Calu3 (cell line): ENCODE measurements at places on chromosomes 12 and 14.
A peak's percentile ranks its signal among the peaks of the same experiment; 100 is the strongest.

DNA sequence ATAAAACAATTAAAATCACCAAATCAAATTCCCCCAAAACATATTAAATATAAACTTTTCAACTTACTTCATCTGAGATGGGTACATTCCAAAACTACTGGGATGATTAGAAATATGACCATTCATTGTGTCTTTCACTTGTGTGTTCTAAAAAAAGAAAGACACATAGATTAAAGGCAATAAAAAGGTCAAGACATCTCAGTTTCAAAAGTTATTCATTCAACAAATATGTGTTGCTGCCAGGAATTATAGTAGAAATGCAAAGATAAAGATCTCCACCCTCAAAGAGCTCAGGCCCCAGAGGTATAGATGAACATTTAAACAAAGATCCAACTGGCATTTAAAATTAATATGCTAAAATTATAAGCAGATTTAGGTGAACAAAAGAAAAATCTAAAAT lies 106.4 kb downstream of the EPS8 start:
- no peak for DNase-seq

- DNase-seq: no peak
Measured at GRCh38 chr14:102320671-102321455, 1.3 kb downstream of the ZNF839 start.

- no peak for DNase-seq
Measured at GRCh38 chr12:89977405-89978085, 268.9 kb upstream of the ATP2B1 start.

DNA sequence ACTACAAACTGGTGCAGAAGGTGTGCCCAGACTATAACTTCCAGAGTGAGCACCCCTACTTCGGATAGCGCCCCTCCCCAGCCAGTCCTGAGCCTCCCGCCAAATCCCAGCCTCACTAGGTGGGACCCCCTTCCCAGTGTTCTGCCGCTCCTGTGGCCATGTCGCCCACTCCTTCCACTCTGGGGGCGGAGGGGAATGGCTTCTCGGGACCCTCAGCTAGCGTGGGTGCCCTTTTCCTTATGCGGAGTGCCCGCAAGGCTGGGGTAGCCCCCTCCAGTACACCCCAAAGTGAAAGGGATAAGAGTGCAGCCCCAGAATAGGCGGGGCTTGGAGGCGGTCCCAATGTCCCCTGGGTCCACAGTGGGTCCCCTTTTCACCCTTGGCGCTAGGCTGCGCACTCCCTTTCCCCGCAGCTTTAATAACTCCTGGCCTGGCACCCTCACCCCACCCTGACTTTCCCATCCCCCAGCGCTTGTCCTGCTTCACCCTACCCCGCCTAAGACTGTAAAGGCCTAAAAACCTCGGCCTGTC lies 3.8 kb upstream of the SHMT2 start:
- DNase-seq: no peak

DNA sequence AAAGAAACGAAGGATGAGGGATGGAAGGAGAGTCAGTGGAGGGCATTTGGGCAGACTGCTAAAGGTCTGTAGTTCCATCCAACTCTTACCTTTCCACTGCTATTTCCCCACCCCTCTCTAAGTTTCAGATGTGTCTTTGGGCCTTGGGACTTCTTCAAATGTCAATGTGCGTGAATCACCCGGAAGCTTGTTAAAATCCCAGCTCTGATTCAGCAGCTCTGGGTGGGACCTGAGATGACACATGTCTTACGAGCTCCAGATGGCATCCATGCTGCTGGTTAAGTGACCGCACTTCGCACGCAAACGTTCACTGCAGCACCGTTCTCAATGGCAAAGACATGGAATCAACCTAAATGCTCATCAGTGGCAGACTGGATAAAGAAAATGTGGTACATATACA lies 309.9 kb downstream of the VRK1 start:
- DNase-seq: no peak

DNA sequence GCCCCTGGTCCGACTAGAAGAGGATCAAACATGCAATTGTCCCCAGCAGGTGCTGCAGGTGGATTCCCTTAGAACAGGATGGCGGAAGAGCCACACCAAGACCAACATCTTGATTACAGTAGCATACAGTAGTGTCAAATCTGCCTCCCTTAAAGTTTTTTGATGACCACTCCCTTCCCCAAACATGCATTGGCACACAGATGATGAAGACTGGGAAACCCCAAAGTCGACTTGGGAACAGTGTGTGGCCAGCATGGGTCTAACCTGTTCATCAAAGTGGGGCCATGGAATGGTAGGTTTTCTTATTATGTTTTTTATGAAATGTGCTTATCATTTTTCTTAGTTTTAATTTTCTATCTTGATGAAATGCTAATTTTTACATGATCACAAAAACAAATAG lies 8.8 kb downstream of the PLXNC1 start:
- no peak for DNase-seq

DNA sequence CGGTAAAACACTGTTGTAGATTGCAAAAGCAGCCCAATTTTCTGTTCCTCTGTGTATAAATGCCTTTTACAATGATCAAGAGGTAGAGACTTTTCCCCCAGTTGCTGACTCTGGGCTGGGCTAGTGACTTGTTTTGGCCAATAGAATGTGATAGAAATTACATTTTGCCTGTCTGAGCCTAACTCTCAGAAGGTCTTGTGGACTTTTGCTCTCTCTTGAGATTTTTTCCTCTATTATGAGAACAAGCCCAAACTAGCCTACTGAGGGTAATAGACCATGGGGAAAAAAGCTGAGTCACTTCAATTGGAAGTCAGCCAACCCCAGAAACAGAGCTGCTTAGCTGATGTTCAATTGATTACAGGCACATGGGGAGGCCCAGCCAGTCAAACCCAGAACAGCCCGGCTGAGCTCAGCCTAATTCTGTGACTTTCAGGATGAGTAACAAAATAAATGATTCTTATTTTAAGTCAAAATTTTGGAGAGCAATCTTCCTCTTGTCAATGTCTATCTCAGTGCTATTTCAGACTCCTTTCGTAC lies 61.4 kb downstream of the MYF5 start:
- peak; percentile 71 for DNase-seq

DNA sequence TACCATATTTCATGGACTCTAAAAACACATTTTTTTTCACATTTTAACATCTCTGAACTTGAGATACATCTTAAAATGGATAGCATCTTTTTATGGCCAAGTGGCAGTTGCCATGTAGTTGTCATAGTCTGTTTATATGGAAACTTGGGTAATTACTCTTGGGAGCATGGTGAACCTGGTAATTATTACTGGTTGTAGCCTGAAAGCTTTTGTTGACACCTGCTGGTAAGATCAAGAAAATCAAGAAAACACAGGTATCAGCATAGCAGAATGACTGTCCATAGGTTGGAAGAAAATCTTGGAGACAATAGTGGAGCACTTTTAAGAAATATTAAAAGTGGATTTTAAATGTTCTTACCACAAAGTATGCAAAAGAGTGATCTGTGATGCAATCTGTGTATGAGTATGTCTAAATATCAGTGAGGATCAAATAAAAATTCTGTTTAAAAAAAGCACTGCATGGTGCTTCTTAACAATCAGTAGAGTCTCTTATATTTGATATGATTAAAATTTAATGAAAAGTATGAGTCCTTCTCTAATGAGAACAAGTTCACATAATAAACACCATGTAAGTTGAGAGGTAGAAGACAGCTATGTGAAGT lies 44.2 kb downstream of the TTC8 start:
- no peak for DNase-seq

DNA sequence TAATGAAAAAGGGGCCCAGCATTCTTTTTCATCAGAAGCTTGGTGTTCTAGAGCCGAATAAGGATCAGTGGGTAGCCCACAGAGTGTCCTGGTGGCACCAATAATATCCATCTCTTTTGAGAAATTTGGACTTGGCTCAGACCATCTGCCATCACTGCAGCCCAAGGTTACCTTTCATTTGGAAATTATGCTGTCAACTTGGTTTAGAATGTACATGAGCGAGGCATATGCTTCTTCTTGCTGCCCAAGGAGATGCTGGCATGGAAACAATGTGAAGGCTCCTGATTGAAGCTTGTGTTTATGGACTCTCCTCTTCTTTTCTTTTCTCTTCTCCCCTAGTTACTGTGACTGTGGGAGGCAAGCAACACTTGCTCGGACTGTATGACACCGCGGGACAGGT lies 50.0 kb downstream of the GPHB5 start:
- no peak for DNase-seq

GRCh38 chr14:87343652-87344051 lies 649.3 kb downstream of the GALC start:
- peak; percentile 4 for DNase-seq

- DNase-seq: no peak
Measured at GRCh38 chr12:132505105-132505851, 15.3 kb downstream of the FBRSL1 start.

- DNase-seq: no peak
Measured at GRCh38 chr14:69631509-69631908, 20.1 kb downstream of the SUSD6 start.

- no peak for DNase-seq
Measured at GRCh38 chr12:131862600-131862993, 31.8 kb upstream of the ULK1 start.

- no peak for DNase-seq
Measured at GRCh38 chr14:29953501-29953900, 25.9 kb upstream of the PRKD1 start.

DNA sequence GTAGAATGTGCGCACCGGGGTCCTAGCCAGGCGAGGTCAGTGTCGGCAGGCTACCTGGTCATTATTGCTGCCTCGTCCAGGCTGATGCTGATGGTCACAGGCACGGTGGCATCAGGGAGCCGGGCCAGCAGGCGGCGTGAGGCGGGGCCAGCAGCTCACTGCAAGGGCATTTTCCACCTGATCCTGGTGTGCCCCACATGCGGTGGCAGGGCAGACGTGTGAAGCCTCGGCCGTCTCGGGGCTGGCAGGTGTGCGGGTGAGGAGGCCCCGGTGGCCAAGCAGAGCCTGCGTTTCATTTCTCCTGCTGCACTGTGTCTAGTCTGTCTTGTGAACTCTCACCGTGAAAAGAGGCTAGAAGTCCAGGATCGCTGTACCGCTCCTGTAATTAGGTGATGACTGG lies 12.0 kb upstream of the AMN start:
- DNase-seq: no peak
